Stimulated activated CD4-positive, alpha-beta T cell treated with anti-CD3 and anti-CD28 coated beads, Interleukin-12 subunit alpha, Interleukin-12 subunit beta, amount 100 ng/mL, for 4 hours (primary cell): ENCODE measurements at places on chromosomes 12 and 14.

- no peak for DNase-seq
Measured at GRCh38 chr14:61602003-61602732, 93.1 kb upstream of the HIF1A start.

DNA sequence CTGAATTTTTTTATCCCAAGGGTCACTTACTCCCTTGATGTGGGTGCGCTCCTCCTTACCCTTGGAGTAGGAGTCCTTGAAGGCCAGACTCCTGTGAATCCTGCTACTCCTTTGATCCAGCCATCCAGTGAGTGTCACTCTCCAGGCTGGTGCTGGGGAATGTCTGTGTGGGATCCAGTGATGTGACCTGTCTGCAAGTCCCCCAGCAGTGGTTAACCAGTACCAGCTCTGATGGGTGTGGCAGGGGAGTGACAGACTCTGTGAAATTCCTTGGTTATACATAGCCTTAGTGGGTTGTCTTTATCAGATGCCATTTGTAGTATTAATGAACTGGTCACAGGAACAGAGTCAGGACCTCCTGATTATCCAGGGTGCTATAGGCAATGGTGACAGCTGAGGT lies 409.5 kb upstream of the LMO3 start:
- DNase-seq = no peak

- DNase-seq = no peak
Measured at GRCh38 chr14:104665657-104666522, 23.5 kb upstream of the INF2 start.

DNA sequence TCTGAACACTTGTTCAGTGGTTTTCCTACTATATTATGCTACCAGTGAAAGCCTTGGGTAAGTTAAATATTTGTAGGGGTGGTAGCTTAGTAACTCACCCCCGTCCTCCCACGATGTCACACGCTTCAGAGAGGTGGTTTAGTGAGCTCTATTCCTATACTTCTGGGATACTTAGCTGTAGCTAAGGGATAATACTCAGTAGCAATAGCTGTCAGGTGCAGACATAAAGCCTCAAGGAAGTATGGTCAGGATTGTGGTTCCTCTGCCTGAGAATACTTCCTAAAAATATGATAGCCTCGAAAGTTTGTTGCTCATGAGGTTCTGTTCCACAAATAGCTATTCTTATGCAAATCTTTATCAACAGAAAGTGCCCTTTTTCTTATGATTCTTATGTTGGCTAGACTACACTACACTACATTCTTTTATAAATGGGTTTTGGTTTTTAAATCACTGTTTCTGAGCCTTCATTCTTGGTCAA lies 11.9 kb downstream of the DLST start:
- no peak for DNase-seq

DNA sequence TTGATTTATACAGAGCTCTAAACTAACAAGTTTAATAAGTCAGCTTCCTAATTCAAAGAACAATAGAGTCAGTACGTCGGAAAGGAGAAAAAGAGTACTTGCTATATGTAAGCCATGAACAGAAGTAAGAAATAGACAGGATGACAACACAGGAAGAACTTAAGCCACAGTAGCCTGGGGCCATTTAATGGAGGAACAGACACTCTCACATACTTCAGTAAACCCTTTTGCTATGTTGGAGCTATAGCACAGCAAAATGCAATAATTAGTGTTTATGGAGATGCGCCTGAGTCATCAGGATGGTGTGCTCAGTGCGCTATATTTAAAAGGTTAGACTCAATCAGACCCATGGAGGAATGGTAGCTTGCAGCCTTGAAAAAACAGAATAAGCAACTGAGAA lies 61.0 kb downstream of the SRGAP1 start:
- DNase-seq = no peak

GRCh38 chr14:91350483-91350812 lies 67.2 kb downstream of the CCDC88C start:
- no peak for DNase-seq

- no peak for DNase-seq
Measured at GRCh38 chr12:43676183-43676813, 82.3 kb downstream of the PUS7L start.

DNA sequence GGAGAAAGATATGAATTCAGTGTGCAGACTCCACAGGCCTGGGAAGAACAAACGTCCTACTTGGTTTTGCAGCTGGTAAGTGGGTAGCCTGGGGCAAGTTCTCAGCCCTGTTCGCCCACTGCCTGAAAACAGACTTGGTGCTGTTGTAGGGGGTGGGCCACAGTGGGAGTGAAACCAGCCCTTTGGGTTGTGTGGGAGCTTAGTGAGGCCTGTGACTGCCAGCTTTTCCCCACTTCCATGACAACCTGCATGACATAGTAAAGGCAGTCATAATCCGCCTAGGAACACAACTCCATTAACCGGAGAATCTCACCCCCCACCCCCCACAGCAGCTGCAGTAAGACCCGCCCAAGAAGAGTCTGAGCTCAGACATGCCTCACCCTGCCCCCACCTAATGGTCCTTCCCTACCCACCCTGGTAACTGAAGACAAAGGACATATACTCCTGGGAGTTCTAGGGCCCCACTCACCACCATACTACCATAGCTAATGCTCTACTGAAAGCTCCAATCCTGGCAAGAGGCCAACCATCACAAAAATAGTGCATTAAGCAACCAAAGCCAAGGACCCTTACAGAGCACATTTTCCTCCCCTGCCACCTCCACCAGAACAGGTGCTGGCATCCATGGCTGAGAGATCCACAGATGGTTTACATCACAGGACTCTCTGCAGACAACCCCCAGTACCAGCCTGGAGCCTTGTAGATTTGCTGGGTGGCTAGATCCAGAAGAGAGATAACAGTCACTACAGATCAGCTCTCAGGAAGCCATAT lies 39.8 kb upstream of the LMNTD1 start:
- DNase-seq = no peak

DNA sequence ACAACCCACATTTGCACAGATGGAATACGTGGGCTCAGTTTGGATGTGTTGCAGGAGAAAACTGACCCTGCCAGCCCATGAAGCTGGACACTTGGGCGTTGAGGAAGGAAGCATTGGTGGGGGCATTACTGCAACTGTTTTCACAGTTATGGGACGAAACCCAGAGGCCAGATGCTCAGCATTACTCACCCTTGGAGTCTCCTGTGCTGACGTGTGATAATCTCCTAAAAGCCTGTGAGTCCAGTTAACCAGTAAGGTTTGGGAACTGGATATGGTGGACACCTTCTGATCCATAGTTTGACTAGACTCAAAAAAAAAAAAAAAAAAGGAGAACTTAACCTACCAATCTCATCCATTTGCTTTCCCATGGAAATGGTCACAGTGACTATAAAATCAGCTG lies 52.8 kb upstream of the EGLN3 start:
- DNase-seq = no peak

GRCh38 chr12:84698576-84699333 lies 213.8 kb downstream of the SLC6A15 start:
- no peak for DNase-seq

DNA sequence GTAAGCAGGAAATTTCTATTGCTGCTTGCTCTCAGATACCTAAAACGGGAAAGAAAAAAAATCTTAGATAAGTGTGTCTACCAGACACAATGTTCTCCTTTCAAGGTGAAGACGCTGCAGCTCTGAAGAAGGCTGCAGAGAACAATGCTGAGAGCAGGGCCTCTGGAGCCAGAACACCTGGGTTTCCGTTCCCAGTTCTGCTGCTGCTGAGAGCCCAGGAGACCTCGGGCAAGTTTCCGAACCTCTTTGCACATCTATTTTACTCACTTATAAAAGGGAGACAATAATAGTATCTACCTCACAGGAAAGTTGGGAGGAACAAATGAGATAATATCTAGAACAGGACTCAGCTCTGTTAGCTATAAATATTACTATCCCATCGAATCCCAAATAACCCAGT lies 122.9 kb downstream of the TMTC1 start:
- DNase-seq = no peak

DNA sequence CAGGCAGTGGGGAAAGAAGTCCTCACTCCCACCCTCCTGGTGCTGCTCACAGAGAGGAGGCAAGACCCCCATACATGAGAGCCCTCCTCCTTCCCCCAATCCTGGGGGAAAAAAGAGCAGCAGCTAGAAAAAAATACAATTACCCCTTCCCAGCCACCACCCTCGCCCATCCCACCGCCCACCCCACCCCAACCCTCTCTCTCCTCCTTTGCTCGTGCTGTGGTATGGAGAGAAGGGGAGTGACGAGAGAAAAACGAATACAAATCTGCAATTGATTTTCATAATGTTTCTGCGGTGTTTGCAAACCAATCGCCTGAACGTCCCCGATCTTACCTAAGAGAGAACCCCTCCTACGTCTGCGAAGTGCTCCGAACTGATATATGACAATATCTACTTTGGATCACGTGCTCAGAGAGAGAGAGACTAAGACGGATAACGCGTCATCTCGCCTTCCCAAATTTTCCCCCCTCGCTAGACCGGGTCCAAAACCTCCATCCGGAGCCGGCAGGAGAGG lies at the start of gene HOXC11:
TSS of gene HOXC11 (plus strand) at position 405 of the 514 bp plus-strand sequence. CDS start 116 bp downstream, outside the sequence.
- no peak for DNase-seq

GRCh38 chr12:42957136-42957535 lies 367.6 kb upstream of the PRICKLE1 start:
- no peak for DNase-seq

DNA sequence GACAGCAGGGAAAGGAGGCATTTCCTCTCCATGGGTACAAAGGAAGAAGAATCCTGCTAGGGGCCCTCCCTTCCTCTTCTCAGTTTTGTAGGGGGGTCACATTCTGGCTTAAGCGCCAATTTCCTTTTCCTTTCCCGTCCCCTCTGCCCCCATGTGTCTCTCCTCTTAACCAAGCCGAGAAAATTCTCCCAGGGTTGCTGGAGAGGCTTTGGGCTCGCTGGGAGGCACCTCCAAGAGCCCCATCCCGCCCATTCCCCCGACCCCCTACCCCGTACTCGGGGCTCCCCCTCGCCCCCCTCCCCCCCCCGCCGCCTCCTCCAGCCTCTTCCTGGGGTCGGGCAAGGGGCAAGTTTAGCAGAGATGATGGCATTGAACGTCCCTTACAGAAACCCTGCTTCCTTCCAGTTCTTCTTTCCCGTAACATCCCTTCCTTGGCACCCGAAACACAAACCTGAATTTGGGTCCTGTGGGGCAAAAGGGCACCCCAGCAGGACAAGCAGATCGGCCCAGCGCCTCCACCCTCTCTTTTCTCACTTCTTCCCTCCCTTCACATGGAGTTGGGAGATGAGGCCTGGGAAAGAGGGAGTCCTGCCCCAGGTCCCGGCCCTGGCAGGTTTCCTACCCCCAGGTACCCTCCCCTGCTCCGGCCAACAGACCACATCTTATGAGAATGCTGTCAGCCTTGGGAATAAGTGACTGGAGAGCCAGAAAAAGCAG lies 13.7 kb downstream of the PLEKHG6 start:
- DNase-seq = no peak

DNA sequence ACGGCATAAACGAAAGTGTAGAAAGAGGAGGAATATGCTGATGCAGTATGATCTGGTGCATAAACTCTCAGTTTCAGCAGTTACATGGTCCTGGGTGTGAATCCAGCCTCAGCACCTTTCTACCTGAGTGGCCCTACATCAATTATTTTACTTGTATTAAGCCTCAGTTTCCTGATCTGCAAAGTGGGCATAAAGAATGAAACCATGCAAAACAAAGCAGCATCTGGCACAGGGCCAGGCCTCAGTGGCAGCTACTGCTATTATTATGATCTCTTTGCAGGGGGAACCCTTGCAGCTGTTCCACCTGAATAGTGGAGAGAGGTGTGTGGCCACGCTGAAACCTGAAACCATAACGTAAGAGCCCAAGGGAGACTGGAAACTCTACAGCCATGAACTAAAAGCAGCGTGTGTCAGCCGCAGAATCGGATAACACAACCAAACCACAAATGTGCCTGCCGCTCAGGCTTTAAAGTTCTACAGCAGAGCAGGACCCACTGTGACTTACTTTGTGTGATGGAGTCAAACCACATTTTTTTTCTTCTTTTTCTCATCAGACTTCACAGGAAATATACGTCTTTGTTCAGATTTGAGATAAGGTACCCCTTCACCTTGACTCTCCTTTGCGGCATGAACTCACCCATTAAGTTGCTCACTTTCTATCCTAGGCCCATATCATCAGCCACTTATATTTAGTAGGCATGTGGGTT lies 29.2 kb upstream of the FOS start:
- DNase-seq = peak; percentile 51

GRCh38 chr12:92138144-92138543 lies 7.5 kb downstream of the BTG1 start:
- no peak for DNase-seq

DNA sequence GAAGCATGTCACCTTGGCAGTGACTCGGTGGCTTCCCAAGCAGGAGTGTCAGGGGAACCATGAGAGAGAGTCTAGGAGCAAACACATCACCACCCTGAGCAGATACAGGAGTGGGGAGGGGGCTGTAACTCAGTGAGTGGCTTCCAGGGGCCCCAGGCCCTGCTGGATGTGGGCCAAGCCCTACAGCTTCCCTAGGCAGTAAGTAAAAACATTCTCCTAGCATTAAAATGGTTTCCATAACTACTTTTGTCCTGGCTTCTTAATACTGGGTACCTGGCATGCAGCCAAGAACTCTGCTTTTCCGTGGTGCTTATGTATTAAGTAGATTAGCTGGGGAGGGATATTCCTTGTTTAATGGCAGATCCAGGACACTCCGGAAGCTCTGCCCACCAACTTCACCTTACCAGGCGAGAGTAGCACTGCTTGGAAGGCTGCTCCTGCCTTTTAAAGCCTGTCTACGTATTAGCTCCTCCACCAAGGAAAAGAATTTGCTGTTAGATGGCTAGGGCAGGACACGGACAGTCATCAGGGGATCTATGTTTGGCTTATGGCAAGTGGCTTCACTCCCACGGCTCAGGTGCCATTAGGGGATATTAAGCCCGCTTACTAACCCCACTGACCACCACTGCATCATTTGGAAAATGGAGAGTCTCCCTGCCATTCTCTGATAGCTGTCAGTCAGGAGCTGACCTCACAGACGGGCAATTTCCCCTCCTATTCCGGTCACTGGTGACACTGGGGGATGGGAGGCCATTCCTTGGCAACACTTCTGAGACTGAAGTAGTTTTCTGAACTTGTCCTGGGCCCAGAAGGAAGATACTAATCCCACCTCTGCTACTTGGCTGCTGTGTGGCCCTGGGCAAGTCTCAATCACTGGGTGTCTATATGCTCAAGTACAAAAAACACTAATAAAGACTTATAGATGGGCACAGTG lies 22.8 kb downstream of the OTUB2 start:
- no peak for DNase-seq

GRCh38 chr12:107207931-107208525 lies 114.7 kb upstream of the CRY1 start:
- DNase-seq = no peak
